ENCODE measurements at places on chromosomes 16 and 17.

DNA sequence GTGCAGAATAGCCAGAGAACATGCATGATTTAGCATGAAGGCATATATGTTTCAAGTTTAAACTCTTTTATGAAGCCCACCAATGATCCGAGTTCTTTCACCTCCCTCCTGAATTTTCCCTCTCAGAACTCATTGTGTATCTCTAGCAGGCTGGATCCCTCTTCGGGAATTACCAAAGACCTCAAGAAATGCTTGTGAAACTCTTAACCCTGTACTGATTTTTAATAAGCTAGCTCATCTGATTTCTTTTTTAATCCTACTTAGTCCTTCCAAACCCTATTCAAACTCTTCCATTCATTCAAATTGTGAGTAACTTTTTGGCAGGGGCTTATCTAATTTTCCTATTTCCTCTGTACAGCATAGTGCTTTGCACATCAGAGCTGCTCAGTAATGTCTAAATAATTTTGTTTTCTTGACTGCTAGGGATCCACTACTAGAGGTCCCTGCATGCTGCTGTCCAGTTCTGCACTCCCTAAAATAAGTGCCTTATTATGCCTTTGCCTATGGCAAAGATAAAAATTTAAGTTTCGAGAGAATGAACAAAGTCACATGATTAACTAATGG is 723.8 kb downstream of the CDH11 start:
- no peak for DNase-seq

DNA sequence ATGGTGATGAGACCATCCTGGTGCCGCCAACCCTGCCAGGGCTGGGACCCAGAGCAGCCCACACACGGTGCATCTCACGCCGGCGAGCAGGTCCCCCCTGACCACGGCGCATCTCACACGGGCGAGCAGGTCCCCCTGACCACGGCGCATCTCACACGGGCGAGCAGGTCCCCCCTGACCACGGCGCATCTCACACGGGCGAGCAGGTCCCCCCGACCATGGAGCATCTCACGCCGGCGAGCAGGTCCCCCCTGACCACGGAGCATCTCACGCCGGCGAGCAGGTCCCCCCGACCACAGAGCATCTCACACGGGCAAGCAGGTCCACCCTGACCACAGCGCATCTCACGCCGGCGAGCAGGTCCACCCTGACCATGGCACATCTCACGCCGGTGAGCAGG is 59.2 kb downstream of the MRM3 start:
- no peak for DNase-seq

- no peak for DNase-seq
Measured at GRCh38 chr16:87369796-87370719, 13.5 kb downstream of the FBXO31 start.

GRCh38 chr17:17295141-17295540 is 8.0 kb upstream of the NT5M start:
- DNase-seq, result no peak

GRCh38 chr16:82699711-82700495 is 73.1 kb downstream of the CDH13 start:
- no peak for DNase-seq

GRCh38 chr17:79802736-79803420 is 6.0 kb upstream of the CBX8 start:
- no peak for DNase-seq

- DNase-seq, result no peak
Measured at GRCh38 chr17:76219670-76220383, 20.5 kb downstream of the RNF157 start.

GRCh38 chr16:75811020-75811634 is 84.8 kb upstream of the CPHXL start:
- no peak for DNase-seq

- DNase-seq, result no peak
Measured at GRCh38 chr17:63722403-63722802, 19.2 kb downstream of the STRADA start.

DNA sequence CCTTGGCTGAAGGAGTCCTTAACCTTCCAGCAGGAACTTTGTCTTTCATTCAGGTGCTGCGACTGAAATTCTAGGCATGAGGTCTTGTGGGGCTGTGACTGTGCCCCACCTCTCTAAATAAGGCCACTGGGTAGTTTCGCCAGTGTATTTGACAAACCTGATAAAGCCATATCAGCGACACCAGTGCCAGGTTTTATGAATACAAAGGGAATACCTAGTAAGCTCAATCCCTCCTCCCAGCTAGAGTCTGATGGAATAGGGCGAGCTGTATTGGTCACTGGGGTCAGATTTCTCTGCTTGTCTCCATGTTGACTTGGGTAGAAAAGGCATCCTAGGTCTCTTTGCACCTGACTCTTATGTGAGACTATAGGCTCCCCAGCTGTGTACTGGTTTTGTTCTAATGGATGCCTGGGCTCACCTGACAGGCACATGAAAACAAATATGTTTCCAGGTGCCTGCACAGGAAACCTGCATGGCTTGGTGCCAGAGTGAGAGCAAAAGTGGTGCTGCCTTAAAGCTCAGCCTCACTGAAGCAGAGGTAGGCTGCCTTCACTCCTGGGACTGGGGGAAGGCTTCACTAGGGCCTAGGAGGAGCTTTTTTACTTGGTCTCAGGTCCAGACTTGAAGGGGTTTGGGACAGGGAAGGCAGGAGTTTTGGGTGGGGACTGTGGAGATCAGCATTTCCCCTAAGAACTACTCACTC is 8.3 kb downstream of the SLC7A6 start:
- DNase-seq, result no peak

- no peak for DNase-seq
Measured at GRCh38 chr17:8700546-8700945, 44.1 kb downstream of the CCDC42 start.

DNA sequence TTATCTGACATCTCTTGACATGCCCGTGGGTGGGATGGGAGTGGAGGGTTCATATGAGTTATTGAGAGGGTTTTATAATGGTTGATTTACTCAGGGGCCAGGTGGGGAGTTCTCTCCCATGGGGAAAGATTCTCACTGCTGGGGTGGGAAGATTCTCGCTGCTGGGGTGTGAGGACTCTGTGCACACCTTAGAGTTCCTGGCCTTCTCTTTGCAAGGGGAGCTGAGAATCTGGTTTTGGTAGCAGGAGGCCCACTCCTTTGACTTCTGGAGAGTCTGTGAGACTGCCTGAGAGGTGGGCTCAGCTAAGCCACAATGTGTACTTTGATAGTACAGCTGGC is 31.5 kb downstream of the TBX4 start:
- no peak for DNase-seq

- no peak for DNase-seq
Measured at GRCh38 chr16:81207076-81207475, 31.4 kb upstream of the BCO1 start.

DNA sequence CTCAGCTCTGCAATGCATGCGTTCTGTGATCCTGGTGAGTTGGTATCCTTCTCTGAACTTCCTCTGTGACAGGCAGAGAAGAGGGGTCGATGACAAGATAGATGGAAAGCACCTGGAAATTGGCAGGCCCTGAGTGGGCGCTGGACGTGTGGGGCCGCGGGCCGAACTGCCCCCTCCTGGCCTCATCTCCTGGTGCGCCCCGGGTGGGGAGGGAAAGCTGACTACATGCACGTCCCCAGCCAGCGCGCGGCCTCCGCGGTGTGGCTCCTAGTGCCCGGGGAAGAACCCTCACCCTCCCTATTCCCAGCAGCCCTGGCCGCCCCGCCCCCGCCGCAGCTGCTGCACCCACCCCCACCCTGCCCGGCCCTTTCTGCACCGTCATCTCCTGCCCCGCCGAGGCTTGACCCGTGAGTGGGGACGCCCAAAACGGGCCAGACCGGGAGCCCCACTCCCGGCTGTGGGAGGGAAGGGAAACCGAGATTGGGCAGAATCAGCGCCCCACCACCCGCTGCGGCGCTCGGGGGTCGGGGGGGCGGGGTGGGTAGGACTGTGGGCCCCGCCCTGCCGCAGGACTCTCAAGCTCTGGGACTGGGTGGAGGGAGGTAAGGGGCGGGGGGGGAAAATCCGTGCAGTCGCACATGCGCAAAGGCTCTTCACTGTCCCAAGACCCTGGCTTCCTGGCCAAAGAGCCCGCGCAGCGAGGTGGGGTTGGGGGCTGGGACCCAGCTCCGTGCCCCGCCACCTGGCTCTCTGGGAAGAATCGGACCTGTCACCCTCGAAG is at the start of gene NOL3:
TSS of gene NOL3 (plus strand) at position 371 of the 781 bp plus-strand sequence.
- no peak for DNase-seq

- DNase-seq, result no peak
Measured at GRCh38 chr17:18967916-18968315, 16.0 kb downstream of the SLC5A10 start.

DNA sequence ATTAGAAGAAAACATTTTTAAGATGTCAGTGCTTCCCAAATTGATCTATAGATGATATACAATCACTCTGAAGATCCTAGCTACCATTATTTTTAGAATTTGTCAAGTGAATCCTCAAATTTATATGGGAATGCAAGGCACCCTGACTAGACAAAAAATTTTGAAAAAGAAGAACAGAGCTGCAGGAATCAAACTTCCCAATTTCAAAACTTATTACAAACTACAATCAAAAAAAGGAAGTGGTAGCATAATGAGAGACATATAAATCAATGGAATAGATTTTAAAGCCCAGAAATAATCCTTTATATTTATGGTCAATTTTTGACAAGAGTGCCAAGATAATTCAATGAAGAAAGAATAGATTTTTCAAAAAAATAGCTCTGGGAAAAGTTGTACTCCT is 198.3 kb upstream of the KCNJ16 start:
- no peak for DNase-seq

GRCh38 chr17:78408476-78409050 is 30.1 kb downstream of the PGS1 start:
- no peak for DNase-seq
